ENCODE measurements at places on chromosomes 7 and 10. TPM values are rescaled to one million over a fixed set of nuclear protein-coding genes. Genes with fewer than 3 reads are reported as not detected.

GRCh38 chr7:47648275-47648925 lies 66.5 kb upstream of the TNS3 start:
- H3K27ac ChIP-seq, result no peak overlapping the region
- H3K36me3 ChIP-seq, result peaks cover 5% of the 10 kb centered on the region
- H3K4me1 ChIP-seq, result peaks cover 9% of the 10 kb centered on the region
- H3K27me3 ChIP-seq, result no peaks in the 10 kb centered on the region
- no peak overlapping the region for H3K4me3 ChIP-seq
- no peak for DNase-seq

- H3K4me3 ChIP-seq, result peak overlapping the region; percentile 18
- peaks cover 60% of the 10 kb centered on the region for H3K4me1 ChIP-seq
- H3K27ac ChIP-seq, result peak overlapping the region; percentile 8
- DNase-seq, result no peak
- no peaks in the 10 kb centered on the region for H3K27me3 ChIP-seq
These were observed 171.6 kb downstream of the GALNT17 start for GRCh38 chr7:71303566-71303965.

GRCh38 chr10:10489076-10489475 lies 528.6 kb upstream of the CELF2 start:
- no peak for DNase-seq
- H3K36me3 ChIP-seq, result peaks cover 2% of the 10 kb centered on the region
- H3K27ac ChIP-seq, result no peak overlapping the region
- no peaks in the 10 kb centered on the region for H3K27me3 ChIP-seq

The HABP2 gene
- not detected for total RNA-seq

DNA sequence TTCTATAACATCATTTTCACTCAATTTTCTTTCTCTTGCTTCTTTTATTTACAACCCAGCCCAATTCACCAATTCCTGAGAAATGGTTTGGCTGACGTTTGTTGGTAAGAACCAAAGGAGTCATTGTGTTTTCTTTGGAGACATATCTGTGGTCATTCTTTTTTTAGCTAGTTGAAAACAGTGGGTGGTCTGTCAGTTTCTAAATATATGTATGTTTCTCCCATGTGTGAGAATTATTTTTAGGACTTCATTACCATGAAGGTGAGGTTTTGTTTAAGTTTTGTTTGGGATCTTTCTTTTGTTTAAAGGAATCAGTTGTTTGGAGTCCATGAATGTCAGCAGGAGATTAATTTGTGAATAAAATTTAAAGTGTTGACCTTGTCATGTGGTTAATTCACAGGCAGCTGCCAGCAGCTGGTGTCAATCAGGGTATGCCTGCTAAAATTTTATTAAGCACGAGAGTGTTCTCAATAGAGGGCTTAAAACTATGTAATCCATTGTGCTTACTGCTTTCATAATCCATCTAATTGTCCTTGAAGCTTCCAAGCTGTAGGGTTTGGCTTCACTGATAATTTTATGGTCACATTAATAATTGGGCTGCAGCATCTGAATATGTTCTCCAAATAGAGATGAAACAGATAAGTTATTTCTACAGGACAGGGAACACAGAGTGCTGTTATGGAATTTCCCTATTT lies 38.7 kb downstream of the INSYN2A start:
- H3K27me3 ChIP-seq, result no peaks in the 10 kb centered on the region
- peaks cover 21% of the 10 kb centered on the region for H3K4me1 ChIP-seq
- no peak for DNase-seq
- no peaks in the 10 kb centered on the region for H3K36me3 ChIP-seq
- H3K4me3 ChIP-seq, result no peak overlapping the region

- H3K4me1 ChIP-seq, result no peaks in the 10 kb centered on the region
- peaks cover 24% of the 10 kb centered on the region for H3K36me3 ChIP-seq
- H3K4me3 ChIP-seq, result no peak overlapping the region
- no peaks in the 10 kb centered on the region for H3K27me3 ChIP-seq
These were observed 103.4 kb downstream of the WNT2 start for GRCh38 chr7:117219485-117219884.

- no peaks in the 10 kb centered on the region for H3K4me1 ChIP-seq
- peaks cover 43% of the 10 kb centered on the region for H3K36me3 ChIP-seq
- no peak for DNase-seq
These were observed 12.8 kb upstream of the NOD1 start for GRCh38 chr7:30491417-30491816.

The ELOVL3 gene
- 0.23 TPM for total RNA-seq

- H3K4me1 ChIP-seq, result no peaks in the 10 kb centered on the region
- no peak overlapping the region for H3K4me3 ChIP-seq
- DNase-seq, result no peak
These were observed 176.5 kb downstream of the SUGCT start for GRCh38 chr7:40311307-40311706.
